MCF 10A (cell line): ENCODE measurements at places on chromosomes 6 and 20.
A peak's percentile ranks its signal among the peaks of the same experiment; 100 is the strongest.

- H3K27me3 ChIP-seq: no peaks in the 10 kb centered on the region
- H3K4me1 ChIP-seq: peaks cover 6% of the 10 kb centered on the region
- H3K27ac ChIP-seq: no peak overlapping the region
- no peak overlapping the region for H3K4me3 ChIP-seq
These were observed 56.9 kb downstream of the PHACTR2 start for GRCh38 chr6:143734641-143735063.

- DNase-seq: no peak
- H3K27ac ChIP-seq: no peak overlapping the region
- H3K36me3 ChIP-seq: no peaks in the 10 kb centered on the region
- H3K4me3 ChIP-seq: no peak overlapping the region
- no peaks in the 10 kb centered on the region for H3K4me1 ChIP-seq
- no peaks in the 10 kb centered on the region for H3K27me3 ChIP-seq
These were observed 375.5 kb downstream of the HACE1 start for GRCh38 chr6:104484191-104484590.

DNA sequence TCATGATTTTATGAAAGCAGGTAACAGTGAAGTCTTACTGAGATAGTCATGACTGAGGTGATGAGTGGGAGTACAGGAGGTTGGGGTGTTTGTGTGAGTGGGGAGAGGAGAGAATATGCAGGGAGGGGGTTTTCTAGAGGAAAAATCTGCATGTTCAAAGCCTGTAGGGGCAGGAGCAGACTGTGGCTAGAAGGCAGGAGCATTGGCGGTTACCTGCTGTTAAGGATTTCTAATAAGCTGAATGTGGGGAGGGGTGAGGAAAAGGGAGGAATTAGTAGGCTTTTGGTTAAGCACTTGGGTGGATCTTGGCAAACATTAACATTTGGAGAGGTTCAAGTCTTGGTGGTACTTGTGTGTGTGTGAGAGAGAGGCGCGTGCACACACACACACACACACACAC lies 70.8 kb downstream of the EYA4 start:
- no peaks in the 10 kb centered on the region for H3K4me1 ChIP-seq
- H3K36me3 ChIP-seq: no peaks in the 10 kb centered on the region
- peaks cover 84% of the 10 kb centered on the region for H3K27me3 ChIP-seq
- no peak for DNase-seq
- H3K4me3 ChIP-seq: no peak overlapping the region

GRCh38 chr6:143677577-143677890 lies 231 bp upstream of the PHACTR2 start:
- H3K36me3 ChIP-seq: no peaks in the 10 kb centered on the region
- H3K27ac ChIP-seq: peak overlapping the region; percentile 87
- peaks cover 56% of the 10 kb centered on the region for H3K4me1 ChIP-seq
- no peaks in the 10 kb centered on the region for H3K27me3 ChIP-seq
- H3K4me3 ChIP-seq: peak overlapping the region; percentile 88

DNA sequence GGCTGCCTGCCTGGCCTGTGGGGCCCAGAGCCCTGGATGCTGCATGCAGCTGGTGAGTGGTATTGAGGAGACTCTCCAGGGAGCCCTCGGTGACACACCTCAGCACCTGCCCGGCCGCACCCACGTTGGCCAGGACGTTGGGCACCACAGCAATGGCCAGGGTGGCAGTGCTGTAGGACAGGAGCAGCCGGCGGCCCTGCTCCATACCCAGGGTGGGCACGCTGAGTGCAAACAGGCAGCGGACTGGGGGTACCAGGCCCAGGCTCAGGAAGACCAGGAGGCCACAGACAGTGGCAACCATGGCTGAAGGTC lies 4.7 kb downstream of the OCSTAMP start:
- no peak for DNase-seq
- peaks cover 11% of the 10 kb centered on the region for H3K27me3 ChIP-seq
- no peaks in the 10 kb centered on the region for H3K36me3 ChIP-seq
- H3K27ac ChIP-seq: no peak overlapping the region
- no peaks in the 10 kb centered on the region for H3K4me1 ChIP-seq
- no peak overlapping the region for H3K4me3 ChIP-seq
